ENCODE measurements at places on chromosomes 6 and 20.

GRCh38 chr20:62656197-62656918 lies 14.1 kb downstream of the SLCO4A1 start:
- no peak for DNase-seq

- no peak for DNase-seq
These were observed 48.2 kb downstream of the PDYN start for GRCh38 chr20:1945660-1946059.

DNA sequence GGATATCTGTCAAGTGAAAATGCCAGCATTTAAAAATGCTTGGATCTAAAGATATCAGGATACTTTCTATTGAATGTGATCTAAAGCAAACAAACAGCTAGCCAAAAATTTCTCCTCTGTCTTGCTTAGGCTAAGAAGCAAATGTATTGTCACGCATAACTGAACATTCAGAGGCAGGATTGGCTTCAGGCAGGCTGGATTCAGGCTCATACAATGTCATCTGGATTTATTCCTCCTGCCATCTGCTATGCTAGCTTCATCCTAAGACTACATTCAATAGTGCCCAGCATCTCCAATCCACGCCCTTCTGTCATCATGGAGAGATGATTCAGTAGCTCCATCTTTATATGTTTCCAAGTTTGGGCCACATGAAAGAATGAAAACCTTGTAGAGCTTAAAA lies 27.1 kb downstream of the PFDN4 start:
- no peak for DNase-seq

DNA sequence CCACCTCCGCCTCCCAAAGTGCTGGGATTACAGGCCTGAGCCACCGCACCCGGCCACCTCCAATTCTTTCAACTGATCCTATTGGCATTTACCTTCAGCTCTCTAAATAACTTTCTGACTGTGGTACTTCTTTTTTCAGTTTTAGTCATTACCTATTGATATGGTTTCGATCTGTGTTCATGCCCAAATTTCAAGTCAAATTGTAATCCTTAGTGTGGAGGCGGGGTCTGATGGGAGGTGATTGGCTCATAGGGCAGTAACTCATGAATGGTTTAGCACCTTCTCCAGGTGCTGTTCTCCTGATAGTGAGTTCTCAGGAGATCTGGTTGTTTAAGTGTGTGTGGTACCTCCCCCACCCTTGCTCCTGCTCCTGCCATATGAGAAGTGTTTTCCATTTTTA lies 140.9 kb downstream of the LPA start:
- DNase-seq: no peak

DNA sequence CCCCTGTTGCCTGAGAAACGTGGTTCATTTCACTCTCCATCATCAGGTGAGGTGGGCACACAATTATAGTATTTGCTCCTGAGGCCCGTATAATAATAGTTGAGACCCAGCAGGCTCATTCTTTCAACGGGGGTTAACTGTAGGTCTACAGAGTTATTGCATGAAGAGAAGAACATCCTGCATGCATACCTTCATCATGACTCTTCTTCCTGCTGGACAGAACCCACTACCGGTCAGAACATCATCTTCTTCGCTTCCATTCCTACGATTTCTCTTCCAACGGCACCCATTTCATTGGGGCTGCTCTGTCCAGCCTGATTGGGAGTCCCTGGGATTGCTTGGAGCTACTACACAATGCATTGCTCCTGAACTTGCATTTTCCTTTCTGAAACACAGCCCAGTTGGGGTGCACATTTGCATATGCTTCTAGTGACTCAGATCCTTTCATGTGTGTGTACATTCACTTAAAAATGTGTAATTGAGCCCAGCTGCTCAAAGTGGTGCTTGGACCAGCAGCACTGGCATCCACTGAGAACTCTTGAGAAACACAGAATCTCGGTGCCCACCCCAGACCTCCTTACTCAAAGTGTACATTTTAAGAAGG lies 57.4 kb downstream of the SLC24A3 start:
- DNase-seq: no peak

DNA sequence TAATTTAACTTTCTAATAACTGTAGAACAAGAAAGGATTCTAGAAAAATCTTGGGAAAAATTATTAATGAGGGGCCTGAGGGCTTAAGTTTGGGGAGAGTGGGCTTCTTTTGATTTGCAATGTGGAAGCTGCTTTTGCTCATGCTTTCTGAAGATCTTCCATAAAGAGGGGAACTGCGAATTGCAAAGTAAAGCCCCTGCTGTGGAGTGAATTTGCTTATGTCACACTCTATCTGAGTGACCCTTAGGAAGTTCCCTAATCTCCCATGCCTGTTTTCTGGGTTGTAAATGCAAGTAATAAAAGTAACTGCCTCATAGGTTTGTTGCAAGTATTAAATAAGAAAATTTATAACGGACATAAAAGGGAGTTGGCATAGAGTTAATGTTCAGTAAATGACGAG lies 301.2 kb downstream of the PLCB1 start:
- no peak for DNase-seq

GRCh38 chr20:1266167-1266973 lies at the start of gene SNPH:
SNPH (plus strand) TSS chr20:1266294; CDS start chr20:1296240, 29,946 bp downstream.
- DNase-seq: peak; percentile 45

Data from neural crest cell (in vitro differentiated cells).